Activated CD8-positive, alpha-beta memory T cell treated with anti-CD3 and anti-CD28 coated beads for 1 hour (primary cell): ENCODE measurements at places on chromosomes 6 and 20.

DNA sequence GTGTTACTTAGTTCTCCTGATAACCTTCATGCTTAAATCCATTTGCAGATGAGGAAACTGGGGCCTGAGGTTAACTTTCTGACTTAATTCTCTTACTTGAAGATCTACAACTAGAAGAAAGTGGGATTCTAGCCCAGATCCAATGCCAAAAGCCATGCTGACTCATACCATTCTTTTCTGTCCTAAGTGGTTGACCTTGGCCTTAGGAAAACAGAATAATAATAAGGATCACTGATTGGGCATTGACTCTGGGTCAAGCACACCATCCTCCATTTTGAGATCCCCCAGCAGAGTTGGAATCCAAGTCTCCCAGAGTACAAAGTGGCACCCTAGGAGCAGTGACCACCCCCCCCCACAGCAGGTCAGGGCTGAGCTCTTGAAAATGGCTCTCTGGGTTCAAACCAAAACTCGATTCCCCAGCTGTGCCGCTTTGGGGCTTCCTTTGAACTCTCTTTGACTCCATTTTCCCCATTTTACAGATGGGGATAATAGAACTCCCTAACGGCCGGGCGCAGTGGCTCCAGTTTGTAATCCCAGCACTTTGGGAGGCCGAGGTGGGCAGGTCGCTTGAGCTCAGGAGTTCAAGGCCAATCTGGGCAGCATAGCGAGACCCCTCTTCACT is 12.8 kb upstream of the ZNF217 start:
- DNase-seq, result no peak

GRCh38 chr6:37972994-37973757 is 153.6 kb downstream of the ZFAND3 start:
- no peak for DNase-seq

- DNase-seq, result no peak
Observed at GRCh38 chr6:42392833-42393232, 58.9 kb downstream of the TRERF1 start.

DNA sequence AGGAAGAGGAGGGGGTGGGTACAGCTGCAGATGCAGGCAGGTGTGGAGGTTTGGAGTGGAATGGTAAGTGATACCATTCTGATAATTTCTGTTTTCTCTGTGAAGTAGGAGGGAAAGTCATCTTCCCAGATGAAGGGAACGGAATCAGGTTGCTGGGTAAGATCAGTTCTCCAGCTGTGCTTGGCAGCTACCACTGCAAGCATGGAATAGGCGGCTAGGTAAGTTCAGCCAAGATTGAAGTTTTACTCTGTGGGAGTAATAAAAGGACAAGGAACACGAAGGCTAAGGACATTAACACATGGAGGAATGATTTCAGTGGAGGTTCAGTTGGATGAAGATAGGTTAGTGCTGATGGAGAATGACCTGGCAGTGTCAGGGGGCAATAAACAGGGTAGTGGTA is 128.3 kb downstream of the CARMIL1 start:
- no peak for DNase-seq

GRCh38 chr6:6866656-6867403 is 240.9 kb upstream of the RREB1 start:
- DNase-seq, result no peak

- no peak for DNase-seq
Observed at GRCh38 chr6:170023620-170024521, 267.0 kb downstream of the DLL1 start.

DNA sequence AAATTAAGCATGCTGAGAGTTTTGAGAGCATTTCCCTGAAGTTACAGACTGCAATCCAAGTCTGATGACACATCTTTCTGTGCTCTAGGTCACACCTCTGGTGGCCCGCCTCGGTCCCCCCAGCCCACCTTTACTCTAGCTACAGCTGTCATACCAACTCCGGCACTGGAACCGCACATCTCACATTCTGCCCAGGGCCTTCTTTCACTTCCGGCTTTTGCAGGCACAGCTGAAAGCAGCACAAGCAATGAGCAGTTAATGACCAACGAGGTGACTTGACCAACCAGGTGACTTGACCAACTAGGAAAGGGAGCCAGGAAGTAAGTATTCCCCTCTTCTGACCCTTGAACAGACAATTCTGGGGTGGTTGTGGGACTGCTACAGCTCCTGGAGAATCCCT is 88.6 kb upstream of the MOCS1 start:
- DNase-seq, result no peak

DNA sequence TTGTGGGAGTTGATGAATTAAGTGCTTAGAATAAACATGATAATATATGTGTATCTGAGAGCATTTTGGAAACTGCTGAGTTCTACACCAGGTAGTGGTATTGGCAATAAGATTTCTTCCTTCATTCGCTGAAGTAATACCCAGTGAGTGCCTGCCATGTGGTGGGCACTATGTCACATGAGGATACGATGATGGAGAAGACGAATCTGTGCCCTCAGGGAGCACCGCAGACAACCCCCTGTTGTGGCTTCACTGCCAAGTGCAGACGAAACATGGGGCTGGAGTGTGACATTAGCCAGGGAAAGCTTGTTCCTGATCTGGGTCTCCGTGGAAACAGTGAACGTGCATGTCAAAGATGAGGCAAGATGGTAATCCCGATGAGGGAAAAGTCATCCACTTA is 7.9 kb downstream of the ZNF76 start:
- DNase-seq, result no peak

DNA sequence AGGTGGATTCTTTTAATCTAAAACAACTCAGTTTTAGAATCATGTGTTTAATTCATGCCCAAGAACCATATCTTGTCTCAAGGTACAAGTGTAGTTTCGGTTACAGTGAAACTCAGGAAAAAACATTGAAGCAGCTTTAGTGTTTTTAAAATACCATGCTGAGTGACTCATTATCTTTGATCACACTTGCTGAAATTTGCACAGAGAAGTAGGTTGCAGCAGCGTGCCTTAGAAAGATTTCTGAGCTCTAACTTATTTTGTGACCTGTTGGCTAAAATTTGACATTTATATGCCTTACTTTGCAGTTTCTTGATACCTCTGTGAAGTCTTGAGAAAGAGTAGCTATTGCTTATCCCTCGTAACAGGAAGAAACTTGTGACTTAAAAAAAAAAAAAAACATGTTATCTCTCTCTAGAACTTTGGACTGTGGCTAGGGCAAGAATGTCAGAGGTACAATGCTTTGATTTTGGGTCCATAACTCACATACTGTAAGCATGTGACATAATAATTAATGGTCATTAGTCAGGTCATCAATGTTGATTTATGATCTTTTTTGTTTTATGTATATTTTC is 34.5 kb upstream of the FUCA2 start:
- DNase-seq, result no peak

GRCh38 chr6:130033949-130034348 is 15.6 kb downstream of the L3MBTL3 start:
- DNase-seq, result no peak

DNA sequence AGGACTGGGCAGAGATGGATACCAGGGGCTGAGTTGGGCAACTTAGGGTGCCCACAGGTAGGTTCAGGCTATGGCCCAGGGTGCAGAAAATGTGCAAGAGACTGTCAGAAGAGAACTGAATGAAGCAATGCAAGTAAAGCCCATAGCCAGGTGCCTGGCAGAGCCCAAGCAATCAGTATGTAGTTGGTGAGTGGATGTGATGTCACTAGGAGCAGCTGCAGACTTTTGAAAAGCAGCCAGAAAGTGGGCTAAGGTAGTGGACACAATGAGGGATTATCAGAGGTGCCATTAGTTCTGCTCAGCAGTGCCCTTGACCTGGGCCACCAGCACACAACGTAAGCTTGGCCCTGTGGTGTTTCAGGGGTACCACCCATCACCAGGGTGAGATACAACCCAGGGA is 135.3 kb downstream of the SOBP start:
- DNase-seq, result no peak

DNA sequence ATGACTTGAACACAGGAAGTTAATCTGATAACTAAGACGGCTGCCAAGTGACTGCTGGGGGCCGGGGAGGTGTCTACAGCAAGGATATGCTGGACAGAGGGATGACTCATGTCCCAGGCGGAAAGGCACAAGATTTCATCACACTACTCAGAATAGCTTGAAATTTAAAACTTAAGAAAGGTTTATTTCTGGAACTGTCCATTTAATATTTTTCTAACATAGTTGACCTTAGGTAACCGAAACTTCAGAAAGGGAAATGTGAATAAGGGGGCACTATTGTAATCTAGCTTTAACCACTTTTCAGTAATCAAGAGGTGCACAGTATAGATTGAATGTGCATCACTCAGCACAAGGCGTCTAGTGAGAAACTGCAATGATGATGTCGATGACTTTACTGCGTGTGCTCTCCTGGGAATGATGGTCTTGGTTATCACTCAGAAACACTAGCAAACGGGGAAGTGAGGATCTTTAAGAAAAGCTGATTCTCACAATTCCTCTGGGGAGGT is 171.5 kb downstream of the QKI start:
- no peak for DNase-seq

DNA sequence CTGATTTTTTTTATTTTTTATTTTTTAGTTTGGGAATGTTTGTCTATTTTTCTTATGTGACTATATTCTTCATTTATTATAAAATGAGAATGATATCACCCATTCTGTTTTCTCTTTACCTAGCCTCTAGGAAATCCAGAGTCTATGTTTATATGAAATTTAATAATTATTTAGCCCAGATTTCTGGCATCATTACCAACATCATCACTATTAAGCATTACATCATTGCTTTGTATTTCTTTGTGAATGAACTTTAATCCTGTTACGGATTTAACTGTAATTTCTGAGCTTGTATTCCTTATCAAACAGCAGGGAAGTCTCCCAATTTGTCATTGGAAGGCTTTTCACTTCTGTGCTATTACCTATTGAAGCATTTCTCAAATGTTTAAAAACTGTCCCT is 72.7 kb upstream of the NOX3 start:
- no peak for DNase-seq

DNA sequence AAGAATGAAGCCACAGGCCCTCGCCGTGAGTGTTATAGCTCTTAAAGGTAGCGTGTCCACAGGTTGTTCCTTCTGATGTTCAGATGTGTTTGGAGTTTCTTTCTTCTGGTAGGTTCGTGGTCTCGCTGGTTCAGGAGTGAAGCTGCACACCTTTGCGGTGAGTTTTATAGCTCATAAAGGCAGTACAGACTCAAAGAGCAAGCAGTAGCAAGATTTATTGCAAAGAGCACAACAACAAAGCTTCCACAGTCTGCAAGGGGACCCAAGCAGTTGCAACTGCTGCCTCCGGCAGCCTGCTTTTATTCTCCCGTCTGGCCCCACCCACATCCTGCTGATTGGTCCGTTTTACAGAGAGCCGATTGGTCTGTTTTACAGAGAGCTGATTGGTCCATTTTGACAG is 5.2 kb downstream of the HIVEP1 start:
- no peak for DNase-seq

DNA sequence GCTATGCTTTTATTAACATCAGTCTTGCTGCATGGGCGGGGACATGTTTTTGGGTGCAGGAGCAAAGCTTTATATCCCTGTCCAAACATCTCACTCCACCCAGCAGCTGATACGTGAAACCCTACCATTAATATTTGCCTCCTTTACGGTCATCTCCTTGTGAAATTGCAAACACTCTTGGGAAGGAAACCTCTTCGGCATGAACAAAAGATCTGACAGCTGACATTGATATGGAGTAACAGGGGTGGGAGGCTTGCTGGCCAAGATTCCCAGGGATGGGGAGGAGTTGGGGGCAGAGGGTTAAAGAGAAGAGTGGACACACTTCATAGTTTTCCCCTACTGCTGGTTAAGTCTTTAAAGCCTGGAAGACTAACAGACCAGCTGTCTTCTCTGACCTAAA is 22.2 kb upstream of the VEGFA start:
- no peak for DNase-seq

GRCh38 chr6:53161481-53162009 is 12.9 kb upstream of the GCM1 start:
- DNase-seq, result no peak

DNA sequence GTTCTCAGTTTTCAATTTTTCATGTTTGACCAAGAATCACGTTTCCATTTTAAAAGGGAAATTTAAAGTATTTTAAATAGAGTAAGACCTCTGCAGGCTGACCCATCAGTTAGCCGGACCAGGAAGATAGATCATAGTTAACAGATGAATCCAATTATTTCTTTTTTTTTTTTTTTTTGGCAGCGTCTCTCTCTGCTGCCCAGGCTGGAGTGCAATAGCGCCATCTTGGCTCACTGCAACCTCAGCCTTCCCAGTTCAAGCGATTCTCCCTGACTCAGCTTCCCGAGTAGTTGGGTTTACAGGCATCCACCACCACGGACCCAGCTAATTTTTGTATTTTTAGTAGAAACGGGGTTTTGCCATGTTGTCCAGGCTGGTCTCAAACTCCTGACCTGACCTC is 256.7 kb upstream of the CNR1 start:
- no peak for DNase-seq

DNA sequence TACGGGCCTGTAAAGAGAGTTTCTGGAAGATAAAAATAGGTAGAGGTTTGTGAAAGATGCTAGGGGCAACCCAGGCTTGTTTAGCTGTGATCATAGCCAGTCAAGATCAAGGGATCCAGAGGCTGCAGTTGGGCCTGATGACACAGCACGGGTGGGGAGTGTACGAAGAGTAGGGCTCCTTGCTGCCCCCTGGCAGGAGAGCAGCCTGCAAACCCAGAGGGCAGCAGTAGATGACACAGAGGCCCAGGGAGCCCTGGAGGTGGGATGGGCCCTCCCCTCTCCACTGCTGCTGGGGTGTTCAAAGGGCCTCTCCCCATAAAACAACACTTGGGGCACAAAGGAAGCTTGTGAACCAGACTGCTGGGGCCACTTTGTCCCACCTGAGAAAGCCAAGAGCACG is 47.2 kb downstream of the VEGFA start:
- DNase-seq, result no peak

- DNase-seq, result no peak
Observed at GRCh38 chr6:29567991-29568390, 8.5 kb upstream of the UBD start.

DNA sequence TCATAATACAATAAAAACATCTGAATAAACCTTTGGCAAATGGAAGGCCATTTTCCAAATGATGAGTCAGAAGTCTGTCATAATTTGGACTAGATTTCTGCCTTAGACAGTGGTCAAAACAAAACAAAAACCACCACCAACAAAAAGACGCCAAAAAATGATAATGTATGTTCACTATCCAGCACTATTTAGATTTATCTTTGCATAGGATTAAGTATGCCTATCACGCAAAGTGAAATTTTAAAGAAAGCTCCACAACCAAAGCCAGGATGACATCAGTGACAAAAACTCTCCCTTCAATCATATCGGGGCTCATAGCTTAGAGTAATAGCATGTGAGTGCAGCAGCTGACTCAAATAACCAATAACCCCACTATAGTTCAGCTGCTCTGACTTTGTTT is 201.9 kb downstream of the MOXD1 start:
- no peak for DNase-seq

DNA sequence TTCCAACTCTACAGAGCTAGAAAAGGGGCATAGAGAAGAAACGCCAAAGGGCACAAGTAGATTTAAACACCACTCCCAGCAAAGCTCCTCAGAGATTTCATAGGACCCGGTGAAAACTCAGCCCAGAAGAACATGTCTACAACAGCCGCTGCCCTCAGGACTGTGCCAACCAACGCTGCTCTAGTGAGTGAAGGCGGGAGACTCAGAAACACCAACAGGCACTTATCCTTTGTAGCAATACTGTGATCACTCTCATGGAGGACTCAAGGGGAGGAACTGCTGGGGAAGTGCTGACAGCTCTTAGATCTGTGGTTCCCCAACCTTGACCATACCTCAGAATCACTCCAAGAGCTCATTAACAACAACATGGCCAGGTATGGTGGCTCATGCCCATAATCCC is 39.5 kb downstream of the STAU1 start:
- no peak for DNase-seq

GRCh38 chr6:125193208-125193607 is 39.6 kb downstream of the TPD52L1 start:
- no peak for DNase-seq

GRCh38 chr6:54291738-54292137 is 16.5 kb upstream of the TINAG start:
- no peak for DNase-seq
